ENCODE measurements at places on chromosomes 1 and 21.

DNA sequence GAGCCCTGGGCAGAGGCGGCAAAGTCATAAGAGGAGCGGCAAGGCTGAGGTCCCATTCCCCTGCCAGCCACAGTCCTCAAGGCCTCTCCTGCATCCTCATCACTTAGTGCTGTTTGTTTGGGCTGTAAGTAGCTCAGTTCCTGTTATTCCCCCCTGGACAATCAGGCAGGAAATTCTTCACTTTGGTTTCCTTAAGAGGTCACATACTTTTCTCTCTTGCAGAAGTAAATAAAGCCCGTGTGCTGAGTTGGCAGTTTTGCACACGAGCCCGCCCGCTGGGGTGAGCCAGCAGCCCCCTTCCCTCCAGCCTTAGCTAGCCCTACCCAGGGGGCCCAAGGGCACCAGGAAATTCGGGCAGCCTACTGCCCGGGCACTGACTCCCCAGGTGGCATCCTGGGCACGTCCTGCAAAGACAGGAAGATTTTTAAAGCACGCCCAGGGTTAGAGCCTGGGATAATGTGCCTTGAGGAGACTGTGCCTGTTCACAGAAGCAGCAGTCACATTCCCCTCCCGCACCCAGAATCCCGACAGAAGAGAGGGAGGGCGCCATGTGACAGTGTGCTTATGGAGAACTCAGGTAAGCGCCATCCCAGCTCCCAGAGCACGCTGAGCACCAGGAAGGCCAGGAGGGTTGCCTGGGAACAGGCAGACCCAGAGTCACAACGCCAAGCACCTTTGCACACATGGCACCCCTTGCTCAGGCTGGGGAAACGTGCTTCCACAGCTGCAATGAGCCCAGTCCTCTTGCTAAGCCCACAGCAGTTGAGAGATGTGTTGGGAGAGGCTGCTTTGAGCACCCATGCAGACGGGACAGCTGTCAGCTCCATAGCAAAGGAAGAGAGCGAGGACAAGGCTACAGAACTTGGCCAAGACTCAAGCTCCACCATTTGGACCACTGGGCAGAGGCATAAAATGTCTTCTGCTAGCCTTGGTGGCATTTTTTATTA lies 144.5 kb upstream of the TMEM51 start:
- DNase-seq, result no peak

DNA sequence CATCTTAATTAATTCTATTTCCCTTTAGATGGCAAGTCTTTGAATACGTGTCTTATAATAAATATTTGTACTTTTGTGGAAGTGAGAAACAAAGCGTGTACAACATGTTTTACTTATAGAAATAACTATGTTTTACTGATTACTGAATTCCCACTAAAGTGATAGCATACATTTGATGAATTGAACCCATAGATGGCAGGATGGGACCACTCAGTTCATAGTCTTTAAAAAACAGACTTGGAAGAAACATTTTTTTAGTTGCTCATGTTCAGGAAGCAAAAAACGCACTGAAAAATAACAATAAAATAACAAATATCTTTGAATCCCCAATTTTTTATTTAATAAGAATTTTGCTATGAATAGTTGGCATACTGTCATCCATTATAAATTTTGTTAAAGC lies 507.1 kb upstream of the ZRANB2 start:
- no peak for DNase-seq

- DNase-seq, result no peak
Measured at GRCh38 chr1:225872075-225872430, 10.1 kb downstream of the TMEM63A start.

- no peak for DNase-seq
Measured at GRCh38 chr1:205600085-205600484, 31.7 kb downstream of the ELK4 start.

DNA sequence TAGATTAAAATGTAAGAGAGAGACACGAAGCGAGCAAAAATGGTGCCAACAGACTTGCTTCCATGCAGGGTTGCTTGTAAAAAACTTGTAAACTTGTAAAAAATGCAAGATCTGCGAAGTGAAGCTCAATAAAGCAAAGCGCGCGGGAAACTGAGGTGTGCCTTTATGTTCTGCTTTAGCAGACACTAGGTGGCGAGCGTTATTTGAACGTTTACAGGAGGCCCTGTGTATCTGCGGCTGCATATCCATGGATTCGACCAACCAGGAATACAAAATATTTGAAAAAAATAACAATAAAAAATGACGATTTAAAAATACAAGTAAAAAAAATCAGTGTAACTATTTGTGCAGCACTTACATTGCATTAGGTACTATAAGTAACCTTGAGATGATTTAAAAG lies 1.5 kb downstream of the UBE2G2 start:
- DNase-seq, result no peak

GRCh38 chr1:40861224-40862003 lies 749 bp downstream of the CITED4 start:
- DNase-seq, result no peak

GRCh38 chr1:56302878-56303277 lies 276.5 kb downstream of the PLPP3 start:
- DNase-seq, result no peak

GRCh38 chr1:65440915-65441314 lies 20.4 kb downstream of the LEPR start:
- DNase-seq, result no peak

- no peak for DNase-seq
Measured at GRCh38 chr1:157734321-157734720, 33.8 kb upstream of the FCRL3 start.

- no peak for DNase-seq
Measured at GRCh38 chr21:34996304-34997101, 52.6 kb downstream of the RUNX1 start.

- DNase-seq, result no peak
Measured at GRCh38 chr1:79325705-79326104, 319.2 kb upstream of the ADGRL4 start.

DNA sequence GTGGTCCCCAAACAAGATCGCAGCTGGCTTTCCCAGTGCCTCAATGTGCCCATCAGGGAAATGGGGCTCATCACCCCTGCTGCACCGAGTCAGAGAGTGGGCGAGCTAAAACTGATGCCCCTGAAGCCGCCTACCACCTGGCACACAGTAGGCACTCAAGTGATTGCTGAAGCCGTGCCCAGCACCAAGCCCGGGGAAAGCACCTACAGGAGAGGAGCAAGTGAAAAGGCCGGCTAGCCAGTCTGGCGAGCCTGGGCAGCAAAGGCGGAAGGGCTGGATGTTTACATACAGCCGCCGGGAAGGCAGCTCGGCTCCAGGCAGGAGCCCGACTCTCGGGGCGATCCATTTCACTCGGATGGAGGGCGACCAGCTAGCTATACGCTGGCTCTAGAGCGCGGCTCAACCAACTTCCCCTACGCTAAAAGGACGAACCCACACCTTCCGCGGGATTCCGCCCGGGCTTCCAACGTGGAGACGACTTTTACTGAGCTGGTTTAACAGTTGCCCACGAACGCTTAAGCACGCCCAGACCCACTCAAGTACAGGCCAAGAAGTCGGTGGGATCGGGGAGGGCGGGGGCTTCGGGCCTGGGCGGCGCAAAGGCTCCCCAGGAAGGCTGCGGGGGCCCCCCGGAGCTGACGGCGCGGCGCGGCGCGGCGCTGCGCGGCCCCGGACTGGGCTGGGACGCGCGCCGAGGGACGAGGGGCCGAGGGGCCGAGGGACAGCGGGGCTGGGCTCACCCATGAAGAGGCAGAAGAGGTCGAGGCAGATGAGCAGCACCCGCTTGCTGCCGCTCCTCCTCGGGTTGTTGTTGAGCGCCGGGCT lies 1.0 kb downstream of the PLPP3 start:
- no peak for DNase-seq

DNA sequence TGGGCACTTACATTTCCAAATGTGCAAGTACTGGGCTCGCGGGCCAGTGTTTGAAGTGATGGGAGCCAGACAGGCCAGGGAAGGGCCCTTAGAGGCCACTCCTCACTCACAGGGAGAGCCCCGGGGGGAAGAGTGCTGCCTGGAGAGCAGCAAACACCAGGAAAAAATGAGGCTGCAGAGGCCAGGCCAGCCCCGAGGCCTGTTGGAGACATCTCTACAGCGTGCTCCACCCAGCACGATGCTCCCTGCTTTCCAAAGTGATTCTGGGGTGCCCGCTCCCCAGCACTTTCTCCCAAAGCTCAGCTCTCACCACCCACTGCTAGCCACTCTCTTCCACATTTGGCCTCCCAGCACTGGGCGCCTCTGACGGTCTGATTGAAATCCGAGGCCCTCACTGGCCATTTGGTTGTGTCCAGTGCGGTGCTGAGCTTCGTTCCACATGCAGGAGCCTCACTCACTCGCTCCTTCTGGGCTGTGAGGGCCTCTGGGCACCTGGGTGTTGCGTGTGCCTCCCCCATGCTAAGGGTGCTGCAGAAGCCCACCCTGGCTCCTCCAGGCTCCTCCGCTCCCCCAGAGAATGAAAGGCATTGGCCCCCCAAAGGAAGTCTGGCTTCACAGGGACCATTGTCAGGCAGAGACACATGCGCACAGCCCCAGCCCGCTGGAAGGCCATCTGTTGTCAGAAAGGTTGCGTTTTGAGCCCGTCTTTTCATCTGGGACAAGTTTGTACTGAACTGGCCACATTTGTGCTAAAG lies 385.4 kb upstream of the VAMP3 start:
- DNase-seq, result no peak

- DNase-seq, result peak; percentile 17
Measured at GRCh38 chr1:59947047-59947938, 20.7 kb upstream of the CYP2J2 start.

- no peak for DNase-seq
Measured at GRCh38 chr21:31557421-31558188, 101.9 kb upstream of the SOD1 start.
